ENCODE measurements at places on chromosomes 7 and 10. TPM values are rescaled to one million over a fixed set of nuclear protein-coding genes. Genes with fewer than 3 reads are reported as not detected.

SH2B2 gene
- polyA plus RNA-seq: 1.6 TPM

TIMM23B gene
- 18.0 TPM for polyA plus RNA-seq

- DNase-seq: peak; percentile 41
These were observed 30.6 kb downstream of the PALD1 start for GRCh38 chr10:70508912-70509756.

DNA sequence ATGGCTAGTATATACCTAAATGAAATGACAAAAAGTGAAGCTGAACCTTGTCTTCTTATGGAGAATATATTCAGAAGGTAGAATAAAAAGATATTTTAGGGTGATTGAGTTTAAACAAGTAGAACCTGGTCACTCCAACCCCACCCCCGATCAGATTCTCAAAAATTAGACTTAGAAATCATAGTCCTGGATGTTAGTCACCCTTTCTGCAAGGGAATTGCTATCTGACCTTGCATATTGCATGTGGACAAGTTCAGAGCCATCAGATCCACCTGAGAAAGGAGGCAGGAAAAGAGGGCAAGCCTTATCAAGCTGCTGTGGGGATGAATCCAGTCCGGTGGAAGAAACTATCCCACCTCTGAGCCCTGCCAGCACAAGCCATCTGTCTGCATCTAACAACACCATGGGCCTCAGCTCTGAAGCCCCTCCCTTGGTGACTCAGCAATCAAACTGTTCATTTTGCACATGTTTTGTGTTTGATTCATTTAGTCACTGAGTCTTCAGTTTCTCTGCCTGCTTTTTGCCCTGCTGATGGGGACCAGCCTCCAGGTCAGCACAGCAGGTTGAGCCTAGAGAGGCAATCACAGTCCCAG, 727.3 kb downstream of the AUTS2 start:
- DNase-seq: no peak
